Fibroblast of upper back skin (primary cell): ENCODE measurements at places on chromosomes 5 and 9.

DNA sequence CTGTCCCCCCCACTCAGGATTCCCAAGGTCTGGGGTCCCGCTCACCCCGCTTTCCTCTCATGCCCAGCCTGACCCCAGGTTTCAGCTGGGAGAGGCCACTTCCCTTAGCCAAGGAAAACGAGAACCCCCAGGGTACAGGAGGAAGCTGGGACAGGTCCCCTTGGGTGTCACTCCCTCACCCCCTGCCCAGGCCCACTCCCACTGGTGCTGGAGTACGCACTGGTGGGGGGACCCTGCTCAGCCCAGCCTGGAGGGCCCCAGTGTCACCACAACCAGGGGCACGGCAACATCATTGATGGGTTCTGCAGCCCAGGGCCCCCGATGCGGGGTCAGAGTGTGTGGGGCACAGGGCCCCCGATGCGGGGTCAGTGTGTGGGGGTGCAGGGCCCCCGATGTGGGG lies 145.0 kb upstream of the CDKN2B start:
- no peak for DNase-seq

GRCh38 chr5:116671211-116671736 lies 96.7 kb upstream of the SEMA6A start:
- DNase-seq: no peak

GRCh38 chr9:133700819-133701320 lies 37.3 kb downstream of the SARDH start:
- DNase-seq: no peak

DNA sequence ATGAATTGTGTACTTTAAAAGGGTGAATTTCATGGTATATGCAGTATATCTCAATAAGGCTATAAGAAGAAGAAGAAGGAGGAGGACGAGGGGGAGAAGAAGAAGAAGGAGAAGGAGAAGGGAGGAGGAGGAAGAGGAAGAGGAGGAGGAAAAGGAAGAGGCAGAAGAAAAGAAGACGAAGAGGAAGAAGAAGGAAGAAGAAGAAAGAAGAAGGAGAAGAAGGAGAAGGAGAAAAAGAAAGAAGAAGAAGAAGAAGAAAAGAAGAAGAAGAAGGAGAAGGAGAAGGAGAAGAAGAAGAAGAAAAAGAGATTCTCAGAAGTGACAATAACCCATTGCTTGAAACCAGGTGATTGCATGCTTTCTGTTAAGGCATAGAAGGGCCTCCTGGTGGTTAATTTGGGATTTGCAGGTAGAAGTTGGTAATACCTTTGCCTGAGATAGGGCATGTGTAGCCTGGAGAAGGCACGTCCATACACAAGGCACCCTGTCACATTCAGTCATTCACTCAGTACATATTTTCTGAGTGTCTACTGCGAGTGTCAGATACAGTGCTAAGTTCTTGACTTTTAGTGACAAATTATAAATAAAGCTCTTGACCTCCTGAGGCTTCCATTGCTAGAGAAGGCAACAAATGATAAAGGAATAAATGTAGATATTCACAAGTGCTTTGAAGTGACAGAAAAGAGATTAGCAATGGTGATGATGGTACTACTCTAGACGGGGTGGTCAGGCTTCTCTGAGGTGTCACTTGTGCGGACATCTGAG lies 231.3 kb downstream of the NPR3 start:
- peak; percentile 23 for DNase-seq

DNA sequence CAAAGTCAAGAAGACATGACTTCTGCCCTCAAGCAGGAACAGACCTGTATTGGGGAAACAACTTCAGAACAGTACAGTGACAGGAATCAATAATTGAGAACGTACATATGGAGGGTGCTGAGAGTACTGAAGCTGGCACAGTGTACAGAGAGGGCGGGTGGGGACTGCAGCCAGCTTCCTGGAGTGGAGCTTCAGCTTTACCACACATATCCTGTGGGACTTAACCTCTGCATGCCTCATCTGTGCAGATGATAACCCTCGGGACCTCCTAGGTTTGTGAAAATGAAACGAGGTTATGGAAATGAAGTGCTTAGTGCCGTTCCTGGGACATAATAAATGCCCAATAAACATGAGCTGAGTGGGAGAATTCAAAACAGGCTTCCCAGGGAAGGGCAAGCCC lies 22.1 kb upstream of the RARS1 start:
- DNase-seq: no peak

GRCh38 chr5:180456792-180457191 lies 37.4 kb upstream of the CNOT6 start:
- DNase-seq: no peak

DNA sequence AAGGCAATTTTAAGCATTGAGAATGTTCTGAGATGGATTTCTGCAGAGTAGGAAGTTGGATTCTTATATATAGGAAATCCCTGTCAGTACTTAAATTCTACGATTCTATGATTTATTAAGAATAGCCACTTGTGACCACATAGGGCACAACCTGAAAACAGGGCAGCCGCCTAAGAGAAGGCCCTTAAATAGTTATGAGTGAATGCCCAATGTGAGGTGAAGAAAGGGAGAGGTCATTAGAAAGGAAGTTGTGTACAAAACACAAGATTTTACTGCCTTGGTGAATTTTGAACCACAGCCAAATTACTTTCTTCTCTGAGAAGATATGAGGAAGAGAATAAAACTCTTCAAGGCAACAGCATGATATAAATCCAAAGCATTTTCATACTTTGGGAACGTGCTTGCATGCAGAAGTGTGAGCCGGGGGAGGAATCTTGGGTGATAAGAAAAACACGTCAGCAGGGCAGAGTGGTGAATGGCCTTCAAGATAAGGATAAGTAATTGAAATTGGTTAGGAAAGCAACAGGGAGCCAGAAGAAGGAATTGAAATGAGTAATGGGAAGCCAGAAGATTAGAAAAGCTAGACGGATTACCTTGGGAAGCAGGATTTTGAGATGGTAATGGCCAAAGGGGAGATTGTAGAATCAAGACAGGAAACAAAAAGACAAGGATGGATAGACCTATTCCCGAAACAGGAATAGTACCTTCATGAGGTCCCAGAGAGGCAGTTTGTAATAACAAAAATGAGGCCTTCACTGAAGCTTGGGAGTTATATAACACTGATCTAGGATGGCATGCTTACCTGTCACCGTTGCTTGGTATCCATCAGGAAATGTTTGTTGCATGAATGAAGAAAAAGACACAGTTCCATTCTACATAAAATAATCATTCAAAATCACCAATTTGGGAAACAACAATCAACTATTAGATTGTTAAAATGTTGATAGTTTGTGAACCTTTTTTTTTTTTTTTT lies 244.3 kb downstream of the PDE4D start:
- no peak for DNase-seq

DNA sequence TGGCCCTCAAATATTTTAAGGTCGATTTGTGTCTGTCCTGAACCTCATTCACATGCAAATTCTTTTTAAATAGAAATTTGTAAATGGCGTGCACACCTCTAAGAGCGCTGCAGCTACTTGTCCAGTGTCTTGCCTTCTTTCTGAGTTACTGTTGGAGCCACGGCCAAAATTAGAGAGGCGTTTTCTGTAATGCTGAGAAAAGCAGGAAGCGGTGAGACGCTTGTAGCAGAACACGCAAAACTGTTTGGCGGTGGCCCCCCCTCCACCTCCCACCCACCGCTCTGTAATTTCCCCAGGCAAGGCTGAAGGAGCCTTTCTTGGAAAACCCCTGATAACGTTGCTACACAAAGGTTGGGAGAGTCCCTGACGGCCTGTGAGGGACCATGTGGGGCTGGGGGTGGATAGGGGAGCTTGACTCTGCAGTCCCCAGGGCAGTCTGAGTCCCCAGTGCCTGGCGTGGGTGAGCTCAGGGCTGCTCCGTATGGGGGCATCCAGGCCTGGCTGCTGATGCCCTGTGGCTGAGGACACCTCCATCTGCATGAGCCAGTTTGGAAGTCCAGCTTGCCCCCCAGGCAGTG lies 96.5 kb downstream of the GADD45G start:
- DNase-seq: no peak

- no peak for DNase-seq
Measured at GRCh38 chr5:179222246-179223017, 122.8 kb downstream of the ADAMTS2 start.

GRCh38 chr5:14440582-14441431 lies 140.8 kb upstream of the OTULINL start:
- peak; percentile 98 for DNase-seq

DNA sequence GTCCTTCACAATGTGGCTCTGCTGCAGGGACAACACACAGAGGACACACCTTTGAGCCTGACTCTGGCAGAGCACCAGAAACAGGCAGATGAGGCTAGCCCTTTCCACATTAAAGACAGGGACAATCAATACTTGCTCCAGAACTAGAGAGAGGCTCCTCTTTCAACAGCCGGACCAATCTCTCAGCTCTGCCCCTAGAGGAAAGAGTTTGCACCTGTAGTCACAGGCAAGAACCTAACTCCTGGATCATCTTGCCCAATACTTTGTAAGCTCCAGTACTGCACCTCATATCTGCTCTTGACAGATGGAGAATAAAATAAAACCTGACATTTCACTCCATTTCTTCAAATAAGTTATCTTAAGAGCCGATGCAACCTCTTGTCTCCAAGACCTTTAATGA lies 52.1 kb downstream of the EPB41L4A start:
- no peak for DNase-seq

DNA sequence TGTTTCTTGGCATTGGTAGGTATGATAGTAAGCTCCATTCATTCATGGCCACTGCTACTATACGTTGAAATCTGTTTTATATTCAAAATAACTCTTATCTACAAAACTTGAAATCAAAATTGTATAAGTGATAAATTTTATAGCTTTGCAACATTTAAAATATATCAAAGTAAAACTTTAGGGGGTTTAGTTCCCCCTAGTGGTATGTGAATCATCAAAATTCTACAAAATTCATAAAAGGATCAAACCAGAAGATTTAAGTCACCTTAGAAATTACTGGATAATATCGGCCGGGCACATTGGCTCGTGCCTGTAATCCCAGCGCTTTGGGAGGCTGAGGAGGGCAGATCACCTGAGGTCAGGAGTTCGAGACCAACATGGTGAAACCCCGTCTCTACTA lies 243.0 kb upstream of the CDH18 start:
- DNase-seq: no peak

DNA sequence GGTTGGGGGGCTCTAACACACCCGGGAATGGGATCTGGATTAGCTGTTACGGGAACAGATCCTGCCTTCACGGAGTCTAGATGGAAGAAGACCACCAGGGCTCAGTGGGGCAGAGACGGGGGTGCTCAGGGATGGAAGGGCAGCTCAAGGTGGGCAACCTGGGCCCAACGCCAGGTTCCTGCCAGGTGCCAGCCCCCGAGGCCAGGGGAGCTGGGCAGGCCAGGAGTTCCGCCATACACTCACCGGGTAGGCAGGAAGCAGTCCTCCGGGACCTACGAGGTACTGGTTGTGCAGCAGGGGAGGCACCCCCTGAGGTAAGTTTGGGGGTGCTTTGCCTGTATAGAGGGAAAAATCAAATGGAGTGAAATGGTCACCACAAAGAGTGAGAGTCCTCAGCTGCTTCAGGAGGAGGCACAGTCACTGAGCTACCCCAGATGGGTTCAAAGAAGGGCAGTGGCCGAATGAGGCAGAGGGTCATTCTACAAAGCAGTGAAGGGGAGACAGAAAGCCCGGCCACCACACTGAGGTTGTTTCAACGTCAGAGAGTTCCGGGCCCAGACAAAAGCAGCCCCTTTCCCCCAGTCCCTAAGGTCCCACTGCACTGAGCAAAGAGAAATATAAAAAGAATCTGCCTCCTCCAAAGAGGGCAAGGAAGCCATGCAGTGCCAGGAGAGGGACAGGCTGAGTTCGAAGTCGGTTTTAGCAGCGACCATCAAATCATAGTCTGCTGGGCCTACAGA lies 110.0 kb downstream of the UBE2R2 start:
- no peak for DNase-seq

GRCh38 chr5:145221416-145221815 lies 613.7 kb downstream of the PRELID2 start:
- no peak for DNase-seq

DNA sequence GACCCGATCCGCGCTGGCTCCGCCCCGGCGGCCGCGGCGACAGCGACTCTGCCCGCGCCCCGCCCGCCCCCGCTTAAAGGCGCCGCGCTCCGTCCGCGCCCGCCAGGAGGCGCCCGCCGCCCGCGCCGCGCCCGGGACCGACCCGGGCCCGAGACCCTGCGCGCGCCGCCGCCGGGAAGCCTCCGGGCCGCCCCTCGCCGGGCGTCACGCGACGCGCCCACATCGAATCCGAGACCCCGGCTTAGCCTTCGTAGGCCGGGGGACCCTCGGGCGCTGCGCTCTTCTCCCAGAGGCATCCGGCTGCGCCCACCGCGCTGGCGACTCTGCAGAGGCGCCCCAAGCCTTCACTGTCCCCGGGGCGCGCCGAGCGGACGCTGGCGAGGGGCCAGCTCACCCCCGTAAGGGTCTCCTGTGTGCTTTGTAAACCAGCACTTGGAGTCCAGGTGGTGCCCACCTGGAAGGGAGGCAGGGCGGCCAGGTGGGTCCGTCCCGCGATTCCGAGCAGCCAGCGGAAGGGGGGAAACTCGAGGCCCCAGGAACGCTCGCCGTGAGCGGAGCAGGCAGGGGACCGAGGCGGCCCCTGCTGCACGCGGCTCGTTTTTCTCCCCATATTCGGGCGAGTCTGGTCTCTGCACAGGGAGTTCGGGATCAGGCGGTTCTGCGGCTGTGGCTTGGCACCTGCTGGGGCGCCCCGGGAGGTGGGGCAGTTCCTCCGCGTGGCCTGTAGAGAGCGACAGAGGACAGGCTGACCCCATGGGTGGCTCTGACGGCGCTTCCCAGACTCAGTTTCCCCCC lies 423 bp upstream of the ABCA2 start:
- DNase-seq: peak; percentile 18

GRCh38 chr5:160155017-160155750 lies 35.9 kb upstream of the PWWP2A start:
- no peak for DNase-seq
